ENCODE measurements at places on chromosomes 13 and 19.

DNA sequence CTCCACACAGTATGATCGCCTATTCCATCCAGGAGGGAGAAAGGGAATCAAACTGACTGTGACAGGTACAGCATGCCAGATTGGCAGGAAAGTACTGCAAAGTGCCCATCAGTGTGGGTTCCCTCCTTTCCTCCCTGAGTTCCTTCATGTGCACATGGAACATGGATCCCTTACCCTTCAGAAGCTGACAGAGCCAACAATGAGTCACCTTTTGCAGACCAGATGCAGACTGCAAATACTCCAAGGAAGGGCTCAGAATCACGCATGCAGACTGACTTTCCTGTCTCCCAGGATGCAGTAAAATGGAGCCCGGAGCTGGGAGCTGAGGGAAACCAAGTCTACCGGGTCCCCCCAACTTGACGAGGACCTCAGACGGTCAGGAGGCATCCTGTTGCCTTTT is 41.8 kb downstream of the SACS start:
- no peak for DNase-seq

GRCh38 chr13:81686877-81687276 is 1346.0 kb upstream of the SPRY2 start:
- no peak for DNase-seq

GRCh38 chr13:108686027-108686426 is 56.6 kb downstream of the MYO16 start:
- no peak for DNase-seq

DNA sequence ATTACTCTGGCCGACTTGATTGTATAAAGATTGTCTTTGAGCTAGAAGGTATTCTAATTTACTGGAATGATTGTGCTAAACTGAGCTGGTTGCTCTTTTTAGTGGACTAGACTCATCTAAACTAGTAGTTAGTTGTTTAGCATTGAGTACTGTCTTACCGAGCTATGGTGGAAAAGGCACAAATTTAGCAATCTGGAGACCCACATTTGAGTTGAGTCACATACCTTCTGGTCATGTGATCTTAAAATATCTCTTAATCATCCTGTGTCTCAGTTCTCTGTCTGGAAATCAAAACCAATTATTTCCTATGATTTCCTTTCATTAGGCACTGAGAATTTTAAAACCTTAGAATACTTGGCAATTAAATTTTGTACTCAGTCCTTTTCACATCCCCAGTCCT is 349.5 kb downstream of the IRS2 start:
- no peak for DNase-seq

GRCh38 chr19:38034492-38034860 is 127.5 kb downstream of the SIPA1L3 start:
- DNase-seq: no peak

DNA sequence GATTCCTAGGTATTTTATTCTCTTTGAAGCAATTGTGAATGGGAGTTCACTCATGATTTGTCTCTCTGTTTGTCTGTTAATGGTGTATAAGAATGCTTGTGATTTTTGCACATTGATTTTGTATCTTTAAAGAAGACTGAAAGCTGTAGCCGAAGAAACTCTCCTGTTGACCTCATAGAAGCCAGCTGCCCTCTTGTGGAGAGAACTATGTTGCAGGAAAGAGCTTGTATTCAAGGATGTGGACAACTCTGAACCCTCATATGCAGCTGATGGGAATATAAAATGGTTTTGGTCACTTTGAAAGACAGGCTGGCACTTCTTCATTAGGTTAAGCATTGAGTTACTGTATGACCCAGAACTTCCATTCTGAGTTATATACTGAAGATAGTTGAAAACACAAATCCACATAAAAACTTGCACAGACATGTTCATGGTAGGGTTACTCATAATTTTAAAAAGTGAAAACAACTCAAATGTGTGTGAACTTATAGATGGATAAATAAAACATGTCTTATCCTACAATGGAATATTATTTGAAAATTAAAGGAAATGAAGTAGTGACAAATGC is 65.8 kb upstream of the SLITRK6 start:
- no peak for DNase-seq

DNA sequence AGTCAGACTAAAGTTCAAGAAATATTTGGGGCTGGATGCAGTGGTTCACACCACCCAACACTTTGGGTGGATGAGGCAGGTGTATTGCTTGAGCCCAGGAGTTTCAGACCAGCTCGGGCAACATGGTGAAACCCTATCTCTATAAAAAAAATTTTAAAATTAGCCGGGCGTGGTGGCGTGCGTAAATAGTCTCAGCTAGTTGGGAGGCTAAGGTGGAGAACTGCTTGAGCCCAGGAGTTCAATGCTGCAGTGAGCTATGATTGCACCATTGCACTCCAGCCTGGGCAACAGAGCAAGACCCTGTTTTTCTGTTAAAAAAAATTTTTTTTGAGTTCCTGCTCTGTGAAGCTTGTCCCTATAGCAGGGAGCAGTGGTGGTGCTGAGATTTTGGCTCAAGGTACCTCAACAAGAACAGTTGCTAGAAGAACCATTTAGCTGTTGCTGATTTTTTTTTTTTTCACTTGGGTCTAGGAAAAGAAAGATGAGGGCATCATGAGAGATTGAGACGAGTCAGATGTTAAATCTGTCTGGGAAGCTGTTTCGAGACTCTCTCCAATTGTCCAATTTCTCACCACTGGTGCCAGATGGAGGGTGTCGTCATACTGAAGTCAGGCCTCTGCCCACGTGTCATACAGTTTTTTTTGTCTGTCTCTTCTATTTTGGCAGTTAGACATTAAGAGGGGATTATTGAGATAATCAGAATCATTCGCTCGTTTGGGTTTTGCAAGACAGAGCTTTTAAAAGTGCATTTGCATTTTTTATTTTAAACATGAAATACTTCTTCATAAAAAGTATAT is 3.7 kb downstream of the SLC25A42 start:
- no peak for DNase-seq

DNA sequence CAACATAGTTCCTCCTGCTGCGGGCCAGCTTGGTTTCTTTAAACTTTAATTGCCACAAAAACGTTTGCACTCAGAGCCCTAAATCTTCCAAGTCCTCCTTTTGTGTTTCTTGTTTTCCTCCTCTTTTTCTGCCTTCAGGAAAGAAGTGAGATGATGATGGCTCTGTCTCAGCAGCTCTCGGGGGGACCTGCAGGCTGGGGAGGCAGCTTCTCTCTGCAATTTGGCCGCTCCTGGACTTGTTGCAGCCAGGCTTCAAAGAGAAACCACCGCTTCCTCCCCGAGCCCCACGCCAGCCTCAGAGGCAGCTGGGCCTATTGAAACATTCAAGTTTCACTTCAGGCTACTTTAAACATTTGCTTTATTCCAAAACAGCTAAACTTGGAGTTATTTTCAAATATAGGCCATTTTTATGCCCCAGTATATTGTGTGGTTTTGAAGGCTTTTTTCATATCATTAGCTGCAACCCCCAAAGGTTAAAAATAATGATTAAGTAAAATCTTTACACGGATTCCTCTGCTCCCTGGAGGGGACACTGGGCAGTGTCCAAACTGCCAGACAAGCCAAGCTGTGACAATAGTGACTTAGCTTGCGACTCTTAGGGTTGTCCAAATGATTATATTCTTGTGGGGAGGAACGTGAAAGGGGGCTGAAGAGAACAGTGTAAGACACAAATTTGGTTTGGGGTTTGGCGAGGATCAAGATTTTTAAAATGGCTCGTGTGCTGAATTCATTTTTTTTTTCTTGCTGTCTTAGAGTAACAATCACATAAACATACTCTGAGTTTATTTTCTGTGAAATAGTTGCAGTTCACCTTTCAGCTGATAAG is 330.8 kb downstream of the DLEU7 start:
- DNase-seq: peak; percentile 15

DNA sequence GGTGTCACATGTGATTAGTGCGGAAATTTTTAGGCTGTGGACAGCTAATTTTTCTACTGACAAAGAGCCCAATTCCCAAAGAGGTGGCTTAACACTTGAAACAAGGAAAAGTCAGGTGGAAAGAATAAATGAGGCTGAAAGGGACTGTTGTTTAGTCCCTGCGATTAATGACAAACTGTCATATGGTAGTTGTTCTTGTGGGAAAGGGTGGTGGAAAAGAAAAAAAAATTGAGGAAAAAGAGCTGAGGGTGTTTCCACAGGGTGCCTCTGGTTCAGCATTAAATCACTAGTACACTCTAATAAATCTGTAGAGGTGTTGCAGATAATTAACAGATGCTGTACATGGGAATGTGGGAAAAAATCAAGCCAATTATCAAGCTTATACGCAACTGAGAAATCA is 300.7 kb downstream of the DNAJC15 start:
- no peak for DNase-seq

DNA sequence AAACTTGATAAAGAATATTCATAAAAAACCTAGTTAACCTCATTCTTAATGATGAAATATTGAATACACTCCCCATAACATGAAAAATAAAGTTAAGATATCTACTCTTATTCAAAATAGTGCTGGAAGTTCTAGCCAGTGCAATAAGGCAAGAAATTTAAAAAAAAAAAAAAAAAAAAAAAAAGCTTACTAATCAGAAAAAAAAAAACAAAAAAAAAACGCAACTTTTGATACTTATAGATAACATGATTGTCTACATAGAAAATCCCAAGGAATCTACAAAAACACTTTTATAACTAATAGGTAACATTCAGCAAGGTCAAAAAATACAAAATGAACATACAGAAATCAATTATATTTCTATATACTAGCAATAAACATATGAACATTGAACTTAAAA is 515.6 kb downstream of the UQCRFS1 start:
- no peak for DNase-seq

GRCh38 chr13:113825841-113826240 is 38.0 kb downstream of the GAS6 start:
- DNase-seq: no peak

- DNase-seq: no peak
Observed at GRCh38 chr19:36225219-36225892, 10.4 kb downstream of the ZNF146 start.

DNA sequence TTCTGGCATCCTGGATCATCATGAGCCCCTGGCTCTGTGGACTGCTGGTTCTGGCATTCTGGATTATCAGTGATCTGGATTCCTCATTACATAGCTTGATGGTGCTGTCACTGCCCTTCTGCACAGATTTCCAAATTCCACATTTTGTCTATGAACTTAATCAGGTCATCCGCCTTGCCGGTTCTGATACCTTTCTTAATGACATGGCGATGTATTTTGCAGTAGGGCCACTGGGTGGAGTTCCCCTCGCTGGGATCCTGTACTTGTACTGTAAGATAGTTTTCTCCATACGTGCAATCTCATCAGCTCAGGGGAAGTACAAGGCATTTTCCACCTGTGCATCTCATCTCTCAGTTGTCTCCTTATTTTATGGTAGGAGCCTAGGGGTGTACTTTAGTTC is 24.4 kb upstream of the OR7C2 start:
- no peak for DNase-seq

- DNase-seq: no peak
Observed at GRCh38 chr13:28041501-28041900, 53.0 kb upstream of the URAD start.

DNA sequence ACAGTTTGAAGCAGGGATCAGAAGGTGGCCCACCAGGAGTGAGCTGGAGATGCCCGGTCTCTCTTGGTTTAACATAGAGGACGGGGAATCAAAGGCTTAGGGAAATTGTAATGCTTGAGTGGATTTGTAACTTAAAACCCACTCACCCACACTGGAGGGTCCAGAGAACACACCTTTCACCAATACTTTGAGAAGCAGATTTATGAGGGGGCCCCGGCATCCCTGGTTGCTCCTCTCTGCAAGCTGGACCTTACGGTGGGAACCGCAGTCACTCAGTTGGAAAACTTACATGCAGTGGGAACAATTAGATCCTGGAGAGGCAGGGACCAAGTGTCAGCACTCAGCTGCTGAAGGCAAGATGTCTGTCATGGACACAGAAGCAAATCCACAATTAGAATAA is 20.5 kb downstream of the PPP5C start:
- DNase-seq: no peak

- DNase-seq: no peak
Observed at GRCh38 chr13:110665491-110666254, 40.2 kb downstream of the CARS2 start.

GRCh38 chr19:1813192-1814182 is 1.4 kb upstream of the ATP8B3 start:
- no peak for DNase-seq

DNA sequence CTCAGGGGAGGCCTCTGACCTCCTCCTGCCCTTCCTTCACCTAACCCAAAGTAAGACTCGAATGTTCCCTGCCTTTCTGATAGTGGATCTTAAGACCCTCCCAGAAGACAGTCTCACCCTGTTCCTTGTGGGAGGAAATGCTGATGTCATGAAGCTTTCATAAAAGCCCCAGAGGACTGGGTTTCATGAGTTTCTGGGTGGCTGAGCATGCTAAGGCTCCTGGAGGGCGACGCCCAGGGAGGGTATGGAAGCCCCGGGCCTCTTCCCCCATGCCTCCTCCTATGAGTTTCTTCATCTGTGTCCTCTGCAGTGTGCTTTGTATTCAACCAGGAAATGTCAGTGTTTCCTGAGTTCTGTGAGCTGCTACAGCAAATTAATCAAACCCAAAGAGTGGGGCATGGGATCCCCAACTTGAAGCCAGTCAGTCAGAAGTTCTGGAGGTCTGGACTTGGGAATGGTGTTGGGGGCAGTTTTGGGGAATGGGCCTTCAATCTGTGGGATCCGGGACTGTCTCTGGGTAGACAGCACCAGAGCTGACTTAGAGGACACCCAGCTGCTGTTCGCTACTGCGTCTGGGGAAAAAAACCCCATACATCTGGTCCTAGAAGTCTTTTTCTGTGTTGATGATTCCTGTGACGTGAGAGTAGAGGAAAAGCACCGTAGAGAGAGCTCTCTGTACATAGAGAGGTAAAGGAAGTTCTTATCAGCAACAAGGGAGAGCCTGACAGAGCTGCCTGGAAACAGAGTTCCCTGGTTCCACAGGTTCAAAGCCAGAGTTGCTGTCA is 2.0 kb upstream of the LILRB2 start:
- DNase-seq: no peak

- no peak for DNase-seq
Observed at GRCh38 chr19:58154287-58154678, 3.7 kb upstream of the ZNF329 start.

- no peak for DNase-seq
Observed at GRCh38 chr13:53201454-53202225, 173.0 kb downstream of the OLFM4 start.

DNA sequence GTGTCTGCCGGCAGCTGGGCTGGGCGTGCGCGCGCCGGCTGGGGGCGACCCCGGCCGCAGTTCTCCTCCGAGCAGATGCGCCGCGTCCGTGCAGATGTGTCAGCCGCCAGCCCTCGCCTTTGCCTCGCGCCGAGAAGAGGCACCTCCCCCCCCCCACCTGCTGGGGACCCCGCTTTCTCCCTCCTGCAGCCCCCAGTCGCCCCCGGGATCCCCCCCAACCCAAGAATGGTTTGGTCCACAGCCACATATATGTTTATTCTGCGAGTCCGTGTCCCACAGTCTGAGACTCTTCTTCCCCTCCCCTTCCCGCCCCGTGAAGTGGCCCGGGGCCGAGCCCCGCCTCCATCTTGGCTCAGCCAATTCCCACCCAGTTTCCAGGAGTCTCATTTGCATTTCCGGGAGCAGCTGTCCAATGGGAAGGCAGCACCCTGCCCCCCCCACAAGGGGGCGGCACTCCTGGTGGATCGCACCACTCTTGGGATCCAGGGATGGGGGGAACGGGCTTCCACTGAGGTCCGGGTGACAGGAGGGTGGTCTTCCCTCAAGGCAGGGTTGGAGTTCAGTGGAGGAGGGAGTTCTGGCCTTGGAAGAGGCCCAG is 8.6 kb downstream of the ISOC2 start:
- DNase-seq: peak; percentile 45

Measured in activated T-cell treated with anti-CD3 and anti-CD28 coated beads for 48 hours (primary cell).